ENCODE measurements at places on chromosomes 5 and 9.

- no peak for DNase-seq
Measured at GRCh38 chr5:1080432-1080831, 31.4 kb downstream of the SLC12A7 start.

DNA sequence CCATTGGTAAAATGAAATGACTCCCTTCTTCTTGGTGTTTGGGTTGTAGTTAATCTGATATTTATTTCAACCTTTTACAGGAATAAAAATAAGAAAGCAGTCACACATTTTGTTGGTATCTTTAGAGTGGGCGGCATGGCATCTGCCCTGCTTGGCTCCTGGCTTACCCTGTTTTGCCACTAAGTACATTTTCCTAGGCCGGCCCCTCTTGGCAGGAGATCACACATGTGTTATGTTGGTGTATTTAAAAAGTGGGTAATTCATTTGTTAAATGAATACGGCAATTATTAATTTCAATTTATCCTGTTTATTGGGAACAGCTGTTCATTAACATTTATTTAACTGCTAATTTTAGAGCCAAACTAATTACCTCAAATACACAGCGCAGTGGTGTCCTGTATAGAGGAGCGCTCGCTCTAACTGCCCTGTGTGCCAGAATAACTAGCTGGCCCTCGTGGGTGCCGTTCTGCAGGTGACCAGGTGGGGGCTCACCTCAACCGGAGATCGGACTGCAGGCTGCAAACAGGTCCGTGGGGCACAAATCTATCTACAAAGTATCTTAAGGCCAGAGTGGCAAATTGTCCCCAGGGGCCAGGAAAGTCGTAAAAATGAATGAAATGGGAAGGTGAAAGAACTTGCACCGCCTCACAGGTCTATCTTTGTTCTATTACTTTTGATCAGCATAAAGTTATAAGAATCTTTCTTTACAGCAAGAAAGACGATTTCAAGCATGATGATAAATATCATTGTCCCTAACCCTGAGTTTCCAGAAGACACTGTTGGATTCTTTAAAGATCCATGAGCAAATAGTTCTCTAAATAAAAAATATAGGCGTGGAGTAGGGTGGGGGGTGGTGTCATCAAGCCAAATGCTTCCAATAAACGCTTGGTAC lies 26.2 kb upstream of the GPR151 start:
- peak; percentile 32 for DNase-seq

GRCh38 chr5:1497242-1497777 lies 26.4 kb downstream of the LPCAT1 start:
- no peak for DNase-seq

DNA sequence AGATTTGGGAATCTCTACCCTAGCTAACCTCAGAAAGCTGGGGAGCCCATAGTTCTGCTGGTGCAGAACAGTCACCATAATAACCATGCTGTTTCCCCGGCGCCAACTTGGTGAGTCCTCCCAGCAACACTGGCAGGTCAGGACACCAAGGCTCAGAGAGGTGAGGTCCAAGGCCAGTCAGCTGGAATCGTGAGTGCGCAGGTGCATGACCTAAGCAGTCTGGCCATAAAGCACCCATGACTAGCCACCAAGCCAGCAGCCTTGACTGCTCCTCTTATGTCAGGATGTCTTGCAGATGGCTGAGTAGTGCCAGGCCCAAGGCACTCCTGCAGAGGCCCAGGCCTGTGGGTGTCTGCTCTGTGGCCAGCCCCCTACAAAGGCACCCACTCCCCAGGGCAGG lies 2.6 kb downstream of the RNF44 start:
- no peak for DNase-seq

GRCh38 chr5:179435731-179436315 lies 90.6 kb upstream of the ADAMTS2 start:
- no peak for DNase-seq

DNA sequence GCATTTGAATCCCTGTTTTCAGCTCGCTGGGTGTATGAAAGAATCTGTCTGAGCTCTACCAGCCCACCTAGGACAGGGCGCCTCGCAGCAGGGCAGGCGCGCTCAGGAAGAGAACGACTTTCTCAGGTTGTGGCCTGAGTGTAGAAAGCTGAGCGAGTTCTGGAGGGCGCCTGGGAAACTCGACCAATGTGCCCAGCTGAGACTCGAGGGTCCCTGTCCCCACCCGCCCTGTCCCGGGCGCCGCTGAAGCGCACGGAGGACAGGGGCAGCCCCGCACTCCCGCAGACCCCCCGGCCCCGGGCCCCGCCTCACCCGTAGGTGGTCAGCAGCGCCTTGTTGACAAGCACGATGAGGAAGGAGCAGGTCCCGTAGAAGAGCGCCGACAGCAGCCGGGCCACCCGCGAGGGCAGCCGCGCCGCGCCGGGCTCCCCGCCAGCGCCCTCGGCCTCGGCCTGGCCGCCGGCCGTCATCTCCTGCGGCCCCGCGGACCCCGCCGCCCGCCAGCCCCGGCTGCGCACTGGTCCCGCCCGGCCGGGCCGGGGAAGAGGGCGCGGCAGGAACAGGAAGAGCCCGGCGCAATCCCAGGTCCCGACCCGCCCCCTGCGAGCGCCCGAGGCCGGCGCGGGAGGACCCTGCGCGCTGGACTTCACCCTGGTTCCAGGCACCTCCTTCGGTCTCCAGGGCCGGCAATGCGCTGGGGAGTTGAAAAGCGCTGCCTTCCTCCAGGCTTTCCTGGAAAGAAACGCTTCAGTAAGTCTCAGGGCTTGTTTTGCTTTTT lies at the start of gene SLC35D2:
Gene SLC35D2 (minus strand): TSS at position 547 of the 778 bp plus-strand sequence. CDS start 77 bp downstream, at position 470.
- no peak for DNase-seq

DNA sequence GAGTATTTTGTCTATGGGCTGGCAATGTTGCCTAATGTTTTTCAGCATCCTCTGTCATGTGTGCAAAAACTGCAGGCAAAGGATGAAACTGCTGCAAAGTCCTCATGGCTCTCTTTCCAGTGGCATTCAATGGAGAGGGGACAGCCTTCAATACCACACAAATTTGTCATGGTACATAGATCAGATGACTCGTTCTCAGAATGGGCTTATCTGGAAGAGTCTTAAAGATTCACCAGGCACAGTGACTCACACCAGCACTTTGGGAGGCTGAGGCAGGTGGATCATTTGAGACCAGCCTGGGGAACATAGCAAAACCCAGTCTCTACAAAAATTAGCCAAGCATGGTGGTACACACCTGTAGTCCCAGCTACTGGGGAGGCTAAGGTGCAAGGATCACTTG lies 5.3 kb downstream of the CDKN2AIPNL start:
- no peak for DNase-seq

DNA sequence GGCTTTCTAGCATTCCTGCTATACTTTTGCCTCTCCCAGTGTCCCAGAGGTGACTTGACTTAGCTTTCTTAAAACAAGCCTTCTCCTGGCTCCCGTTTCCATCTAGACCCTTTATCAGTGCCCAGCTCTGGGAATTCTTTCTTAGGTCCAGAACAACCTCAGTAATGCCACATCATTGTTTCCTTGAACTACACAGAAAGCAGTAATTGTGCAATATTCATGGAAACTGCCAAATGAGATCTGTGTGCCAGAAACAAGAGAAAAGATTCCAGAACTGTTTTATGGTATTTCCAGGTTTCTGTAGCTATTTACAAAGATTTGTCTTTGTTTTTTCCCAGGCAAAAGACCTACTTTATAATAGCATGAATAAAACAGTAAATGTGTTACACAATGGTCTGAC lies 391.3 kb downstream of the SLCO4C1 start:
- no peak for DNase-seq

DNA sequence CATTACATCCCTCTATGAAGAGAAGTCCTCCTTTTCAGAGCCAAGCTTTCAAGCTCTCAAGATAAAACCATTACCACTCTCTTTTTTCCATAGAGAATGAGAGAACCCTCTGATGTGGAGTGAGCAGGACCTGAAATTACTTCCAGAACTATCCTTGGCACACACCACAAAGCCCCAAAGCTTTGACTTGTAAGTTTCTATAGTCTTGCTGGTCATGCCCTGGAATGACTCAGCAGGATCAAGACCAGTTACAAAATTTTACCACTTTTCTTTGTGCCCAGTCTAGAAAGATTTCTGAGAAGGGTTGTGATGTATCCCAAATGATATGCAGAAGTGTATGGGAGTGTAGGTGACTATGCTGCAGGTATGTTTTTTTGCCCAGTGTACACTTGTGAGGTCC lies 760.6 kb downstream of the TLE1 start:
- DNase-seq = no peak

- DNase-seq = no peak
Measured at GRCh38 chr5:2810644-2811043, 59.2 kb upstream of the IRX2 start.

DNA sequence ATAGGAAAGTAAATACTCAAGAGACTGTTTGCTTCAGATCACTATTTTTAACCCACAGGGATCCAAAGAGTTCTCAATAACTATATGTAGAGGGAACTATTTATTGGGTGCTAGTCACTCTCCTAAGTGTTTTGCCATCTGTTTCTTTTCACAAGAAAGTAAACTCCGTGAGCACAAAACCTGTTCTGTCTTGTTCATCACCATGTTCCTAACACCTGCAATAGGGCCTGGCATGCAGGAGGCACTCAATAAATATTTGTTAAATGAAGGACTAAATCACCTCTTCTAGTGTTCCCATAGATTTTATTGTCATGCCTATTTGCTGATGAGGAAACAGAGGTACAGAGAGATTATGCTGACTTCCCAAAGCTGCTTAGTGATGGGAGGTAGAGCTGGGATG lies 118.2 kb downstream of the VCAN start:
- no peak for DNase-seq

DNA sequence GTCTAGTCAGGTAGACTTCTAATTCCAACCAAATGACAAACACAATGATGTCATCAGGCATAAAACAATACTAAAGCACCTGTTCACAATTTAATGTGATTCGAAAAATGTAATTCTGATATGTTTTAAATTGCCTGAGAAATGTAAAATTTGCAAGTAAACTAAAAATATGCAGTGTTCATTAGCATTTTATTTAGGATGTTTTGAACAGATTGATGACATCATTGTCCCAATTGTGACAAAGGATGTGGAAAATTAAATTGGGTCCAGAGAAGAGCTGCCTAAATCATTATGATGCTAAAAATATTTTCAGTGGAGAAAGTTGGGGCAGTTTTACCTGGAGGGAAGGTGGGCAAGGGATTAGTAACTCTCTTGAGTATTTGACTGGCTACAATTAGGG lies 86.5 kb downstream of the CFAP90 start:
- no peak for DNase-seq

DNA sequence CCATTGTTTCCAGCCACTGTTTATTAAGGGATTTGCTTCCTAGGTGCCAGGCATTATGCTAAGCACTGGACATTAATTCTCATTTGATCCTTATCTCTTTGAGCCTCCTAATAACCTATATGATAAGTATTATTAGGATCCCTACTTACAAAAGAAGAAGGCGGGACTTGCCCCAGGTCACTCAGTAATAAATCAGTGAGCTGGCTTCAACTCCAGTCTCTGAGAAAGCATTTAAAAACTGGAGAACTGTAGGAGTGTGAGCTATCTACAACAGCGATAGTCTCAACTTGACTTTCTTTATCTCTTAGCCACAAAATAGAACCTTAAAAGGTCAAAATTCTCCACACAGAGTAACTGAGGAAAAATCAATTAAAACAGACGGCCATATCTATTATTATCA lies 155.0 kb downstream of the GNAQ start:
- DNase-seq = no peak

- no peak for DNase-seq
Measured at GRCh38 chr5:33479311-33479710, 38.5 kb downstream of the TARS1 start.

DNA sequence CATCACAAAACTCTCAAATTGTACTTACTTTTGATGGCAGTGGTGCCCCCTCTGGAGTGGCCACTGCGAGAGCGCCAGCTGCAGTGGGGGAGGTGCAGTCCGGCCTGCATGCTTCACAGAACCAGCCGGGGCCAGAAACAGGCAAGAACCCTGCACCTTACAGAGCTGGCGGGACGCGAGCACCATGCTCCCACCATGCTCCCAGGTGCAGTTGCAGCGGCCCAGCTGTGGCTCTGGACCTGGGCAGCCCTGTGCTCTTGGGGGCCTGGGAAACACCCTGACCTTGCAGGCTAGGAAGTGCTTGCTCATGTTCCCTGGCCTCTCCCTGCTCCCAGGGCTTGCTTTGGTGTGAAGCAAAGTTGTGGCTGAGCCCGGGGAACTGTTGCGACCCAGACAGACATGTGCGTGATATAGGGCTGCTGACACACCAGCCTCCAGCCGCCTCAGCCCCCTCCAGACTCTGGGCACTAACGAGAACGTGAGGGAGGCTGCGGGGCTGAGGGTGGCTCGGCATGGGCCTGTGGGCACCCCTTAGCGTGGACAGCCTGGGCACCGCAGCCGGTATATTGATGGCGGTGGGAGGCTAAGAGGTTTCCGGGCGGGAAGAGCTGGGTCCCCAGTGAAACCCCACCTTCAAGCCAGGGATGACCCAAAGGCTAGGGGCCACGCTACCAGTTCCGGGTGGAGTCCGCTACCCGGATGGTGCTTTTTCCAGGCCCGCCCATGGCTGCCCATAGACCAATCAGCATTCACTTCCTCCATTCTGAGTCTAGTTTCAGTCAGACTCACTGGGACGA lies 1809.9 kb upstream of the ACO1 start:
- DNase-seq = no peak

DNA sequence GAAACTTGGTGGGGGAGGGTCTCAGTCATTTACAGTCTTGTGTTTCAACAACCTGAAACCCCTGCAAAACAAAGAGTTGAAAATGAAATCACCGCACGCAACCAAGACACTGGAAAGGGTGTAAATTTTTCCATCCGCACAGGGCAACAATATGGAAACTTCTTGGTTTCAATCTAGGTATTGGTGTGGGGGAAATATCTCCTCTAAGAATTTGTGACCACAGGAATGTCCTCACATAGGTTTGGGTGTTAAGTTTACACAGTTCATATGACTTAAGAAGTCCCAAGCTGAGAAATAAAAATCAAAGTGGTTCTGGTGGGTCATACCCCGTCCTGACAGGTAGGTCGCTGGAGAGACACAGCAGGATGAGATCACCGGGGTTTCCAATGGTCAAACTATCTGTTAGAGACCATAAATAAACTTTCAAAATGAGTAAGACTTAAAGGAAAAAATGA lies 51.9 kb upstream of the PIP5K1B start:
- DNase-seq = no peak

- DNase-seq = no peak
Measured at GRCh38 chr5:167813389-167813788, 478.1 kb upstream of the WWC1 start.

- DNase-seq = no peak
Measured at GRCh38 chr9:8533681-8534080, 734.1 kb upstream of the DMAC1 start.

DNA sequence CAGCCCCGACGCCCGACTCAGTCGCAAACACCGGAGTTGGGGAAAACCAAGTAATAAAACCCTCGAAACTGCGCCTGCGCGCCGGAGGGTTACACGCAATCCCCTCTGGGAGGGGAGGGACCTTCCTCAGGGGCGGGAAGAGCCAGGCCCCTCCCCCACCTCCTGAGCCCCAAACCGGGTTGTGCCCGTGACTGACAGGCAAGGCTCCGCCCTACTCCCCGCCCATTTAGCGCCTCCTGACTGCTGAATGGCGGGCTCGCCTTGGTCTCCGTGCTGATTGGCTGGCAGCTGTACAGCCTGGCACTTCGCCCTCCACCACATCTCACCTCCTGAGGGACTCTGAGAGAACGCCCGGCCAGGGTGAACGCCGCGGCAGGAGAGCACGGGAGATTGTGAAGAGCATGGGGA lies at the start of gene PRDM9:
Gene PRDM9 (plus strand): TSS at position 332 of the 408 bp plus-strand sequence. CDS start 1,425 bp downstream, outside the sequence.
- DNase-seq = no peak

- DNase-seq = no peak
Measured at GRCh38 chr9:2788919-2789318, 55.0 kb downstream of the PUM3 start.

- no peak for DNase-seq
Measured at GRCh38 chr5:179488491-179488890, 61.9 kb upstream of the RUFY1 start.

GRCh38 chr9:18791074-18791473 lies 241.9 kb downstream of the SAXO1 start:
- no peak for DNase-seq
